ENCODE measurements at places on chromosomes 13 and 19.

- DNase-seq: no peak
These were observed 314.4 kb downstream of the ENOX1 start for GRCh38 chr13:43472339-43472738.

DNA sequence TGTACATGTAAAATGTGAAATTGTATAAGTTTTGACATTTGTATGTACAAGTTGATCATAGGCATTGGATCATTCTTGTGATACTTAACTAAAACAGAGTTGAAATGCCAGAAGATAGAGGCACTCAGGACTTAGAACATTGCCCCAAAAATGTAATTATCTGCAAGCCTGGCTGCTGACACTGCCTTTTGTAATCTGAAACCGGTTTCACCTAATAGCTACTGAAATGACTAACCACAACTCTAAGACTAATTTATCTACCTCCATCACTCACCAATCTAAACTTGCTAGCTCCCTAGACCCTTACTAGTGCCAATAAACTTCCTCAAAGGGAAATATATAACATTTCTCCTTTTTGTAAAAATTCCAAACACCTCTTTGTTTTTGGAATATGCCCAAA lies 2596.2 kb downstream of the PCDH9 start:
- no peak for DNase-seq

GRCh38 chr13:48162217-48162616 lies 67.3 kb upstream of the MED4 start:
- no peak for DNase-seq

DNA sequence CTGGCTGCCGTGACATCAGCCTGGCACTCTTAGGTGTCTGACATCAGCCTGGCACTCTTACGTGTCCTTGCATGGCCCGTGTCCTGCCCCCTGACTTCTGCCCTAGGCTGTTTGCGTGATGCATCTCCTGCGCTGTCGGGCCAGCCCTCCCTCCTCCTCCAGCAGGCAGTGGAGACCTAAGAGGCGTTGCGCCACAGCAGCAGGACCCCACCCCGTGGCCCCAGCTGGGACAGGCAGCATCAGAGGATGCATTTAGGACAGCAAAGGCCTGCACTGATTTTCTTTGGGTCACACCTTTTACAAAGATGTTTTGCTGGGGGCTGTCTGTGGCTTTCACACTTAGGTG lies 65.3 kb downstream of the GPR12 start:
- no peak for DNase-seq

GRCh38 chr19:47408156-47408938 lies 11.0 kb downstream of the MEIS3 start:
- DNase-seq: no peak

GRCh38 chr13:28077231-28077630 lies 23.1 kb downstream of the FLT3 start:
- no peak for DNase-seq

GRCh38 chr13:40217675-40218074 lies 448.8 kb downstream of the FOXO1 start:
- DNase-seq: no peak

GRCh38 chr19:9912551-9913236 lies 23.6 kb downstream of the OLFM2 start:
- no peak for DNase-seq

DNA sequence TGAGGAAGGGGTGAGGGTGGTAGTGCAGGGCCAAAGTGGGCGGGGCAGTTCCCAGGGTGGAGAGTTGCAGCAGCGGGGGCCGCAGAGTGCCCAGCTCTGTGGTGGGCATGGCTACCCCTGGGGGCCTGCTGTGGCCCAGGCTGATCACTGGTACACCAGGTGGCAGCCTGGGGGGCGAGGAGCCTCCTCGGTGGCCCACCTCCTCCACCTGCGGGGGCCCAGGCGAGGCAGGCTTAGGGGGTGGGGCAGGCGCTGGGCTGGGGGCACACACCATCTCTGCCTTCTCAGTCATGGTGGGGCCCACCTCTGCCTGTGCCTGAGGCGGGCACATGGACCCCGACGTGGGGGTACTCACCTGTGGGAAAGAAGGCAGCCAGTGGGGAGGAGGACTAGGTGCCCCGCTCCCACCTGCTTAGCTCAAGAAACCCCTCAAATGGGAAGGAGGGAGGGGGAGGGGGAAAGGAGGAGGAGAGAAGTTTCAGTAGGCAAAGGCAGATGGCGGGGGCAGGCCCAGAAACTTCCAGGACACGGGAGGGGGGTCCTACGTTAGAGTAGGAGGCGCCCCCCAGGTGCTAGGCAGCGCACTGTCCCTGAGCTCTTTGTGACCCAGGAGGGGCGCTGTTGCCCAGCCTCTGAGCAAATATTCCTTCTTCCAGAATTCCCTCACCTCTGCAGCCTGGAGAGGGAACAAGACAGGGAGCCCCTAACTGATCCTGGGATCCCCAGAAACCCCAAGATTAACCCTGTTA lies 1.6 kb downstream of the LYL1 start:
- DNase-seq: no peak

DNA sequence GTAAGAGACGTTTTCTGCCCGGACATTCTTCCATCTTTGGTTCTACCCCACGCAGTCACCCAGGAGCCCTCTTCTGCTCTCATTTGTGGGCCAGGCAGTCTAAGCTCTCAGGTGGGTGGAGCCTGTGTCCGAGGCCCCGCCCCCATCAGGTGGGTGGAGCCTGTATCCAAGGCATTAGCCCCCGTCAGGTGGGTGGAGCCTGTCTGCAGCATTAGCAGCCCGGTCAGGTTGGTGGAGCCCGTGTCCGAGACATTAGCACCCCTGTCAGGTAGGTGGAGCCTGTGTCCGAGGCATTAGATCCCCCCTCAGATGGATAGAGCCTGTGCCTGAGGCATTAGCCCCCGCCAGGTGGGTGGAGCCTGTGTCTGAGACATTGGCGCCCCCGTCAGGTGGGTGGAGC lies 45.5 kb upstream of the C13orf46 start:
- no peak for DNase-seq

All from Jurkat, Clone E6-1 (cell line).